ENCODE measurements at places on chromosomes 13 and 19. TPM values are rescaled to one million over a fixed set of nuclear protein-coding genes. Genes with fewer than 3 reads are reported as not detected.

TNFSF11 gene
- 0.51 TPM for total RNA-seq

SOX1 gene
- not detected for total RNA-seq

CD79A gene
- total RNA-seq: 361 TPM

C19orf67 gene
- total RNA-seq: not detected

ATP12A gene
- total RNA-seq: not detected

PLK5 gene
- not detected for total RNA-seq

KLK3 gene
- not detected for total RNA-seq

TMEM190 gene
- total RNA-seq: not detected

PDX1 gene
- not detected for total RNA-seq

CATSPERD gene
- not detected for total RNA-seq

SPHK2 gene
- total RNA-seq: 25.9 TPM

PEG3 gene
- total RNA-seq: 4.1 TPM

GATAD2A gene
- total RNA-seq: 72.7 TPM

SLC15A1 gene
- total RNA-seq: not detected

NKPD1 gene
- 0.23 TPM for total RNA-seq

PTH2 gene
- total RNA-seq: not detected

TGFBR3L gene
- not detected for total RNA-seq

C1QTNF9 gene
- total RNA-seq: not detected

TEX101 gene
- total RNA-seq: not detected

ZNF599 gene
- 9.6 TPM for total RNA-seq

ZNF420 gene
- 20.6 TPM for total RNA-seq

HSPB6 gene
- 4.8 TPM for total RNA-seq

SIAH3 gene
- total RNA-seq: 0.17 TPM

RAB8A gene
- 101 TPM for total RNA-seq

KLK5 gene
- 0.79 TPM for total RNA-seq

MYPOP gene
- total RNA-seq: 5.8 TPM

PIAS4 gene
- total RNA-seq: 30.5 TPM

IFNL1 gene
- total RNA-seq: not detected

GEMIN7 gene
- 19.6 TPM for total RNA-seq

LILRA5 gene
- total RNA-seq: 79.9 TPM

CYP2A6 gene
- total RNA-seq: not detected

GPR4 gene
- total RNA-seq: 3.7 TPM

NCR1 gene
- 9.6 TPM for total RNA-seq

KL gene
- 6.6 TPM for total RNA-seq

ZNF534 gene
- total RNA-seq: not detected

ZNF780A gene
- 39.3 TPM for total RNA-seq

LGI4 gene
- total RNA-seq: 1.6 TPM

ZNF229 gene
- 6.0 TPM for total RNA-seq

SIGLEC9 gene
- total RNA-seq: 50.4 TPM

SPPL2B gene
- total RNA-seq: 79.3 TPM

CYP4F11 gene
- 2.0 TPM for total RNA-seq

POGLUT2 gene
- total RNA-seq: 3.9 TPM

ADM5 gene
- 6.3 TPM for total RNA-seq

CYP4F2 gene
- total RNA-seq: not detected

NECTIN2 gene
- 94.1 TPM for total RNA-seq

PEAK3 gene
- 17.4 TPM for total RNA-seq

TUBB4A gene
- total RNA-seq: 20.7 TPM

HCN2 gene
- 0.19 TPM for total RNA-seq

TNNT1 gene
- 1.3 TPM for total RNA-seq

ZNF560 gene
- not detected for total RNA-seq

PALM3 gene
- not detected for total RNA-seq

SHFL gene
- 63.2 TPM for total RNA-seq

IQCN gene
- 17.1 TPM for total RNA-seq

SMIM24 gene
- not detected for total RNA-seq

Data from spleen (tissue), 13 donors.